Activated CD8-positive, alpha-beta memory T cell treated with anti-CD3 and anti-CD28 coated beads, Interleukin-2, amount 50 U/mL, for 48 hours (primary cell): ENCODE measurements at places on chromosomes 4 and X.
A peak's percentile ranks its signal among the peaks of the same experiment; 100 is the strongest.

DNA sequence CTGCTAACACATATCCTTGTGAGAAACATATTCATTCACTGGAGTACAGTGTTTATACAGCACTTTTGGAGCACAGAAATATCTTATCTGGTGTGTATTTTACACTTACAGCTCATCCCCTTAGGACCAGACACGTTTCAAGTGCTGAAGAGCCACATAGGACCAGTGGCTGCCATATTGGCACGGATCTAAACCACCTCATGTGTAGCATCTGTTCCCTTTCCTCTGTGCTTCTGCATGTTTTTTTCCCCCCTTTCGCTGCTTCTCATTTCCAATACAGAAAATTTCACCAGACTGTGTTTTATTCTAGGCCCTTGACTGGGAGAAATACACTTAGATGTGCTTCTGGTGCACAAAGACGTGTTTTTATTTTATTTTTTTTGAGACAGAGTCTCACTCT is 69.7 kb upstream of the RBMX start:
- no peak for DNase-seq

- DNase-seq, result no peak
Observed at GRCh38 chr4:34720571-34720970, 1523.7 kb downstream of the ARAP2 start.

GRCh38 chrX:133213117-133213516 is 5.0 kb downstream of the TFDP3 start:
- no peak for DNase-seq

GRCh38 chrX:9102956-9103355 is 69.0 kb upstream of the FAM9B start:
- no peak for DNase-seq

GRCh38 chr4:88865466-88865865 is 167.8 kb upstream of the NAP1L5 start:
- no peak for DNase-seq

DNA sequence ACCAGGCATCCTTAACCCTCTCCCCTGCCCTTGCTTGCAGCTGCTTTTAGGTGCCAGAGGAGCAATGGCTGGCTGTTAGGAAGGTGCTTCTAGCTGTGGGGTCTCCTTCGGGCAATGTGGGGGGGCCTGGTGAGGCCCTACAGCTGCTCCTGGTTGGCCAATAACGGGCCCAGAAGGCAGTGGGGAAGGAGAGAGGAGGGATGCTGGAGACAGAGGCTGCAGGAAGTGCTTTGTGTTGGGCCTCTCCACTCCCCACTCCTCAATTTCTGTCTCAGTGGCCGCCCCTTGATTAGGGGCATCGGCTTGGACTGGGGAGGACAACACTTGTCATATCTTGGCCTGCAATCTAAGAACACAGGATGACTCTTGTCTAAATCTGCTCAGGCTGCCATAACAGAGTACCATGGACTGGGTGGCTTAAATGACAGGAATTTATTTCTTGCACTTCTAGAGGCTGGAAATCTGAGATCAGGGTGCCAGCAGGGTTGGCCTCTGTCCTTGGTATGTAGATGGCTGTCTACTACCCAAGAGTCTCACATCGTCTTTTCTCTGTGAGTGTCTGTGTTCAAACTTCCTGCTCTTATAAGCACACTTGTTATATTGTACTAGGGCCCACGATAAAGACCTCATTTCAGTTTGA is 374.3 kb downstream of the MID1IP1 start:
- no peak for DNase-seq

DNA sequence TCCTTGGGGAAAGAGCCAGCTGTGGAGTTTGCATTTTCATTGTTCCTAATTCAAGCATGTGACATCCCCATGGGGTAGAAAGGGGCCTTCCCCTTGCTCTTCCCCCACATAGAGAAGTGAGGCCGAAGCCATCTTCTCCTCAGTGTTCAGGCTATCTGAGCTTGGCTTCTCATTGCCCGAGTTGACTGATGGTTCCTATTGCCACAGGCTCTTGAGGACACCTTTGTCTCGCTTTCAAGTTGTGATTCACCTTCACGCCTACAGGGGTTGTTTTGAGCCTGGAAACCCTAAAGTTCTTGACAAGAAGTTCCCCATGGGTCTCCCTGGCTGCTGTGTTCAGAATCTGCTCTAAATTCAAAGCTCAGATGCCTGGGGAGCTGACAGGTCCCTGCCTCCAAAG is 25.0 kb downstream of the CCNQ start:
- DNase-seq, result no peak

GRCh38 chr4:39023059-39023458 is 9.2 kb downstream of the TMEM156 start:
- DNase-seq, result no peak

DNA sequence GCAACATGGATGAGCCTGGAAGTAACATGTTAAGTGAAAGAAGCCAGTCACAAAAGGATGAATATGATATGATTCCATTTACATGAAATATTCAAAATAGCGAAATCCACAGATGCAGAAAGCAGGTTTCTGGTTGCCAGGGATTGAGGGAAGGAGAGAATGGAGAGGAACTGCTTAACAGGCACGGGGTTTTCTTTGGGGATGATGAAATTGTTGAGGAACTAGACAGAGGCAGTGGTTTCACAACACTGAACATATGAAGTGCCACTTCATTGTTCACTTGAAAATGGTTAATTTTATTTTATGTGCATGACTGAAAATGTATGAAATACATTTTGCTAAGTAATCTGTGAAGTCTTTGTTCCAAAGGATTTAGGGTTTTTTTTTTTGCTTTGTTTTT is 182.5 kb upstream of the TBL1X start:
- DNase-seq, result no peak

DNA sequence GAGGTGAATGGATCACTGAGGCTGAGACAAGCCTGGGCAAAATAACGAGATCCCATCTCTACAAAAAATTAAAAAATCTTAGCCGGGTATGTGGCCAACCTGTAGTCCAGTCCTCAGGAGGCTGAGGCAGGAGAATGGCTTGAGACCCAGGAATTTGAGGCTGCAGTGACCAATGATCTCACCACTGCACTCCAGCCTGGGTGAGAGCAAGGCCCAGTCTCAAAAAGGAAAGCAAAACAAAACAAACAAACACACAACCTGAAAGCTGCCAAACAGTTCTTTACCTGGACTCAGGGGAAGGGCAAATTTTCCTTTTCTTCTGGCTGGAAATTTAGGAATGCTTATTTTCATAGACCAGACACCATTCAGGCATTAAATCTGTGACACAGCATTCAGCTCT is 163.1 kb upstream of the FAT1 start:
- no peak for DNase-seq

DNA sequence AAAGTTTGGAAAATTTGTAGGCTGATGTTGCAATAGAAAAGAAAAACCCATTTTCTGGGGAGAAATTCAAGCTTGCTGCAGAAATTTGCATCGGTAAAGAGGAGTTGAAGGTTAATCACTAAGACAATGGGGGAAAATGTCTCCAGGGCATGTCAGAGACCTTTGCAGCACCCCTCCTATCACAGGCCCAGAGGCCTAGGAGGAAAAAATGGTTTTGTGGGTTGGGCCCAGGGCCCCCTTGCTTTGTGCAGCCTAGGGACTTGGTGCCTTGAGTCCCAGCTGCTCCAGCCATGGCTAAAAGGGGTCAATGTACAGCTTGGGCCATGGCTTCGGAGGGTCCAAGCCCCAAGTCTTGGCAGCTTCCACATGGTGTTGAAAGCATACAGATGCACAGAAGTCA is 17.8 kb downstream of the TMSB15A start:
- DNase-seq, result no peak

GRCh38 chr4:30605616-30606190 is 114.5 kb upstream of the PCDH7 start:
- no peak for DNase-seq

DNA sequence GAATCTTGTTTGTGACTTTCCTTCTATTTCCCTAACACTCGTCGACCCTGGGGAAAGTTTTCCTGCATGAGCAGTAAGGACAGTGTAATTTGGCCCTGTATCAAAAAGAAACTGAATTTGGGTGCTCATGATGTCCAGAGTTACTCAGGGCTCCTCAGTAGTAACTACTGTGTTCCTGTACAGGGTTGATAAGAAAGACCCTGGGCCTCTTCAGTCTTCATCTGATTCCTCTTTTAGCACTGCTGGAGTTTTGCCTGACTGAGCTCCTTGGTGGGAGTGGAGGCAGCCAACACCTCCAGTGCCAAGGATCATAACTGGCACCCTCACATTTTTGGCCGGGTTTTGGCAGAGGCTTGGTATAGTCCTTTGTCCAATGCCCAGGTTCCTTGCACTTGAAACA is 7.1 kb upstream of the AREG start:
- no peak for DNase-seq

DNA sequence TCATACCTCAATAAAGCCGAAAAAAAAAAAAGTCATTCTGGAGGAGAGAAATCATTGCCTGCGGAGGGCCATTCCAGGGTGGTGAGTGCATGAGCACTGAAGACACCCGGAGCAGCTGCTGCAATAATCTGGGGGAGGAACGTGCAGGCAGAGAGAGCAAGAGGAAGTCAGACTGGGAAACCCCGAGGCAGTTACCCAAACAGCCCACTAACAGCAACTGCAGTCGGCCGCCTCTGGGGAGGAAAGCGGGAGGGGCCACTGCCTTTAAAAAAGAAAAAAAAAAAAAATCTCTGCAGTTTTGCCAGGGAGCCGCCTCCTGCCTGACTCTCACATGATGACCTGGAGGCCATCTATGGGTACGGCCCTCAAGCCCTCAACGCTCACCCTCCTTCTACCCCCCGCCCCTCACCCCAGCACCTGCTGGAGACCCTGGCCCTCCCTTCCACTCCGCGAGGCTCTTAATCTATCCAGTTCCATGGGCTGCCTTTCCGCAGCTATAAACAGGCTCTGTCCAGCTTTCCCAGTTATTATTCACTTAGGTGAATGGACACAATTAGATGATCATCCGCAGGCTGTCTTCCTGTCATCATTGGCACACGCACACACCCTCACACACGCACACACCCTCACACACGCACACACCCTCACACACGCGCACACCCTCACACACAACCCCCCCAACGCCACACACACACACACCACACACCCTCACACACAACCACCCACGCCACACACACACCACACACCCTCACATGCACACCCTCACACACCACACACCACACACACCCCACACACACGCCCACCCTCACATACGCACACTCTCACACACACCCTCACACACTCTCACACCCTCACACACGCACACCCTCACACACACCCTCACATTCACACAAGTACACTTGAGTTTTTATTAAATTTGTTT is 3.4 kb upstream of the AVPR2 start:
- no peak for DNase-seq

GRCh38 chr4:158444621-158445020 is 77.1 kb upstream of the RXFP1 start:
- DNase-seq, result no peak

GRCh38 chrX:119398587-119398973 is 556 bp upstream of the SLC25A43 start:
- DNase-seq, result no peak

DNA sequence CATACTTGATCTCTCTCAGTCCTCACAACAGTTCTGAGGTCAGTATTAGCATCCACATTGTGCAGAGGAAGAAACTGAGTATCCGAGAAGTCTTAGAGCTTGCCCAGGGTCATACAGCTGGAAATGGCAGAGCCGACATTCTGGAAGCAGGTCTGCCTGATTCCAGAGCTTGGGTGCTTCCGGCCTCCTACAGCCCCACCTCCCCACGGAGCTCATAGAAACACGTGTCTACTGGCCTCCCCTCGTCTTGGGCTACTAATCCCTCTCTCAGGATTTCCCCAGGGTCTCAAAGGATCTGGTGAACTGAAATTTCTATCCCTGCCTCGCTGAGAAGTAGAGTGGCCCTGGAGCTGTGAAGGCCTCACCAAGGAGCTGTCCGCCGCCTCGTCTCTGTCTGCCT is 12.0 kb upstream of the KDM5C start:
- no peak for DNase-seq

GRCh38 chr4:38128478-38129459 is 168.6 kb downstream of the PTTG2 start:
- peak; percentile 84 for DNase-seq

GRCh38 chr4:98162696-98163095 is 19.4 kb upstream of the STPG2 start:
- DNase-seq, result no peak

DNA sequence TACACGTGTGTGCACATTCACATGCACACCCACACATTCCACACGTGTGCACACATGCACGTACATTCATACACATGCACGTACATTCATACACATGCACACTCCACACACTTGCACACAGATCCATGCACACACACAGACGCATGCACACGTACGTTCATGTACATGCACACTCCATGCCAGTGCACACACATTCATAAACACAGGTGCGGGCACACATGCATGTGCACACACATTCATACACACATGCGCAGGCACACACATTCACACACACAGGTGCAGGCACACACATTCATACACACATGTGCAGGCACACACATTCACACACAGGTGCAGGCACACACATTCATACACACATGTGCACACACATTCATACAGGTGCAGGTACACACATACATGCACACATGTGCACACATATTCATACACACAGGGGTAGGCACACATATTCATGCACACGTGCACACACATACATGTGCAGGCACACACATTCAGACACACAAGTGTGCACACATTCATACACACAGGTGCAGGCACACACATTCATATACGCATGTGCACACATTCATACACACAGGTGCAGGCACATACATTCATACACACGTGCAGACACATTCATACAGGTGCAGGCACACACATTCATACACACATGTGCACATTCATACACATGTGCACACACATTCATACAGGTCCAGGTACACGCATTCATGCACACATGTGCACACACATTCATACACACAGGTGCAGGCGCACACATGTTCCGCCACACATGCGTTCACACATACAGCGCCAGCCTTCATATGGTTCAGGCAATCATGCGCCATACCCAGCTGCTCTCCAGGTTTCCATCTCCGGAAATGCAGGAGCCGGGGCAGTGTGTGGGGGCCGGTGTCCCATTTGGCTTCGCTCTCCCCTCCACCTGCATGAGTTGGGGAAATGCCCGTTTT is 124.8 kb downstream of the HMX1 start:
- DNase-seq, result no peak

GRCh38 chr4:2797545-2798305 is 4.8 kb downstream of the SH3BP2 start:
- peak; percentile 72 for DNase-seq

GRCh38 chr4:40987151-40987550 is 227.2 kb downstream of the APBB2 start:
- DNase-seq, result no peak

- peak; percentile 75 for DNase-seq
Observed at GRCh38 chr4:108172231-108172752, 3.6 kb upstream of the LEF1 start.

- no peak for DNase-seq
Observed at GRCh38 chr4:31106419-31106818, 386.2 kb downstream of the PCDH7 start.
